ENCODE measurements at places on chromosomes 4 and X.

DNA sequence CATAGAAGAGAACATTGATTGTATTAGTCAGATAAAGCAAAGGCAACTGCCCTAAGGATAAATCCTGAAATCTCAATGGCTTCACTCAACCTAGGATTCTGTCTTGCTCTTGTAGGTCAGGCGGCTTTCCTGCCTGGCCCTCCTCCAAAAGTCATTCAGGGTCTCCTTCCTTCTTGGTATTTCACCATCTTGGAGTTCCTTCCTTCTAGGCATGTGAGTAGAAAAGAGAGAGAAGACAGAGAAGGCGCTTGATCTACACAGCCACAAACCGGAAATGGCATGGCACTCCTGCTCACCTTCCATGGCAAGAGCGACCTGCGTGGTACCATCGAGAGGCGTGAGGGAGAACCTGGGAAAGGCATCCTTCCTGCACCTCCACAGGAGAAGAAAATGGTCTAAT is 45.3 kb upstream of the HELT start:
- no peak for DNase-seq

DNA sequence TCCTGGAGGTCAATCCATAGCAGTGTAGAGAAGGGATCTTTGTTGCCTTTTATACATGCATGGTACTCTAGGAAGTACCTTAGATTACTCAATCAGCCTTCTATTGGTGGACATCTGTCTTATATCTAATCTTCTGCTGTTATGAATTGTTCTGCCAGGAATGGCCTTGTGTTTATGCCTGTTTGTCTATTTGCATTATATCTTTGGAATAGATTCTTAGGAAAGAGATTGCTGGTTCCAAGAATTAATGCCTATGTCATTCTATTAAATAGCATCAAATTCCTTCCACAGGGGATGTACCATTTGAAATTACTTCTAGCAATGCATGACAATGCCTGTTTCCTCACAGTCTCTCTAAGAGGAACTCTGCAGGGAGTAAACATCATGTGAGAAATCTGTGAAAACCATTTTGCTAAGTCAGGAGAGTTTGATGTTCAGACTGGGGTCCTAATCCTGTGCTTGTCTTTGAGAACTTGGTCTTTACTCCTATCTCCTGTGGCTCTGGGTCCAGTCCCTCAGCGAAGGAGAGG is 42.5 kb downstream of the BEX3 start:
- no peak for DNase-seq

DNA sequence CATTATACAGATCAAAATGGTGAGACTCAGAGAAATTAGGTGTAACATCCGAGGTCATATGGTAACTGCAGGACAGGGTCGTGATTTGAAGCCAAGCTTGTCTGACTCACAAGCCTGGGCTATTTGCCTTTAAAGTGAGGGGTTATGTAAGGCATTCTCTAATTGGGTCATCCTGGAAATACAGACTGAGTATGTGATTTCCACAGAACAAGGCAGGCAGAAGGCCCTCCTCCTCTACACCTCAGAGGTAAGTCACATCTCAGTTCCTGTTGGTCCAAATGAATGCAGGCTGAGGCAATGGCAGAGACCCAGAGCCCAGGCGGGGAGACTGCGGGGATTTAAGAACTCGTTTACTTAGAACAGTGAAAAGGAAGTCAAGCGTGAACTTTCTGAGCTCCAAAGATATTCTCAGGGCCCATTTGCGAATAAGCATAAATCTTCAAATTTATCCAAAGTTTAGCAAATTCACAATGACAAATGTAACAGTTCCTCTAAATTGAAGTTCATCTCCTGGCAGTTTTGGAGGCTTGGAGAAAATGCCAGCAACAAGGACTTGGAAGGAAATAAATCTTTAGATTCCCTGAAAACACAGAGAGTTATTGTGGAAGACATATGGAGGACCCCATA is 153.3 kb downstream of the LDB2 start:
- no peak for DNase-seq

GRCh38 chr4:304969-305680 is at the start of gene ZNF732:
Gene ZNF732, minus strand, starts transcription at chr4:305474. Its CDS starts 164 bp downstream, at chr4:305310.
- DNase-seq: no peak

- no peak for DNase-seq
Observed at GRCh38 chr4:139863531-139863930, 197.9 kb downstream of the MGST2 start.

DNA sequence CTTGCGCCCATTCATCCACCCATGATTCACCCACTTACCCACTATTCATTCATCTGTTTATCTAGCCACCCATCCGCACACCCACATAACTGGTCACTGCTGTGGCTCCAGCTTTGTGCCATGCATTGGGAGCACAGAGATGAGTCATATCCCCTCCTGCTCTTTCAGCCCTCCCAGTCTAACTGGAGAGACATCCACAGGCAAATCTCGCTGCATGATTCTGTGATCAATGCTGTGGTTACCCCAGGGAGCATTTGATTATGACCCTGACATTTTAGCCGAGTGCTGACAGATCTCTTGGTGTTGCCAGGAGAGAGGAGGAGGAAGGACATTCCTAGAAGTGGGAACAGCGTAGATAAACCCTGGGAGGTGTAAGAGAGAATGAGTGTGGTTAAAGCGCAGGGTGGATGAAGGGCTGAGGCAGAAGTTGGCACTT is 10.4 kb upstream of the PORCN start:
- no peak for DNase-seq

GRCh38 chrX:65976161-65976560 is 63.7 kb downstream of the VSIG4 start:
- no peak for DNase-seq

DNA sequence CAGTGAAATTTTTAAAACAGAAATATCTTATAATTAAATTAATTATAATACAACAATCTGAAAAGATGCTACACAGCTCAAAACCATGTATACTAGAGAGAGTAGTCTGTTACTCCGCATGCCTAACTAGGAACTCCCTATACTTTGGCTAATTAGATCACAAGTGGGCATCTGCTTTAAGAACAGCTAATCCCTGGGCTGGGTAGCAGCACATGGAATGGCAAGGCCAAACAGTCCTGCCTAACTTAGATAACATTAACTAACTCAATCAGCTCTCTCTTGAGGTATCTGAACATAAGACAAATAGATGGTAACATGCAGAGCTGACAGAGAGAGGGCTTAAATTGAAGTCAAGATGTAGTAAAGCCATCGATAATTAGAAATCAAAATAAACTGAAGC is 9.9 kb downstream of the CHIC2 start:
- DNase-seq: no peak

DNA sequence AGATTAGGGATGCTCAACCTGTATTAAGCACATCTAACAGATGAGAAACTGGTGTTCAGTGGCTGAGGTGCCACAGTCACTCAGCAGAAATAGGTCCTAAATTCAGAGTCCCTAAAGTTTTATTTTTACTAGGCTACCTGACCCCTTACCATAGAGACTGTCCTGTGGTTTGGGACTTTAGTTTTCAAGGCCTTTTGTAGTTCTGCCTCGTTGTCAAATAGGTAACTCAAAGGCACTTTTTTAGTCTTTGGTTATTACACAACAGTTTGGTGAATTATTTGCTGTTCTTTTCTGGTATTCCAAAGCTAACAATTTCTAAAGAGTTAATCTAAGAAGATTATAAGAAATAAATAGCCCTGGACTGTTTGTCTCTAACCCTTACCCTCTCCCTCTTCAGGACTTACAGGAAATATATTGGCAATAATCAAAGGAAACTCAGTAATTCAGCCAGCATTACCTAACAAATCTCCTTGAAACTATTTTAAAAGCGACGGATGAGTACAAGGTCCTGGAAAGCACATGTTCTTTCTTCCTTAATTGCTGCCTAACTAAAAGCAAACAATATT is 12.8 kb upstream of the SERTM2 start:
- no peak for DNase-seq

GRCh38 chr4:89177807-89178206 is 66.5 kb downstream of the TIGD2 start:
- DNase-seq: no peak

- no peak for DNase-seq
Observed at GRCh38 chr4:155667568-155668511, 1.2 kb downstream of the GUCY1A1 start.

GRCh38 chr4:139898293-139898692 is 232.7 kb downstream of the MGST2 start:
- no peak for DNase-seq

DNA sequence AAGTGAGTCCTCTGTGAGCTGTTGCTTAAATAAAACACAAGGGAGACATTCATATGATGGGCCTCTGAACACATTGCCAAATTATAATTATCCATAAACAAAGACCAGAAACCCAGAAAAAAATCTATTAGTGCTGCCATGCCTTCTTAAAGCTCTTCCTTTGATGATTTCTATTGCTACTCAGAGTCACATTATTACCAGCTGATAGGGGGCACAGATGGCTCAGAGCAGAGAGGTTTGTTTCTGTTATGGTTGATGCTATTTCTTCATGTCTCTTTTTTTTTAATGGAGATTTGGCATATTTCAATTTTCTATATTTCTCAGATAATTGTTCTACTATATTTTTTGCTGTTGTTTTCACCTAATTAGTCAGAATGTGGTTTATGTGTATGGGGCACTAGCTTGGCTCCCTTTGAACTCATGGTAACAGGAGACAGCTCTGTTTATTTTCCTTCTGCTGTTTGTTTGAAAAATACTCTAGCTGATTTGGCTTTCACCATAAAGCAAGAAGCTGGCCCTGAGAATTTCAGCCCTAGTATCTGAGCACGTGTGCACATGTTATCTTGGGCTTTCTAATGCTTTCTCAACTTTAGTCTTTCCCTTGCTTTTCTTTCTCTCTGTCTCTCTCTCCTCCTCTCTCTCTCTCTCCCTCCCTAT is 568.8 kb downstream of the PPARGC1A start:
- no peak for DNase-seq

- no peak for DNase-seq
Observed at GRCh38 chrX:4850312-4850711, 1136.9 kb upstream of the PRKX start.

- DNase-seq: no peak
Observed at GRCh38 chr4:126247409-126247808, 932.7 kb downstream of the FAT4 start.

DNA sequence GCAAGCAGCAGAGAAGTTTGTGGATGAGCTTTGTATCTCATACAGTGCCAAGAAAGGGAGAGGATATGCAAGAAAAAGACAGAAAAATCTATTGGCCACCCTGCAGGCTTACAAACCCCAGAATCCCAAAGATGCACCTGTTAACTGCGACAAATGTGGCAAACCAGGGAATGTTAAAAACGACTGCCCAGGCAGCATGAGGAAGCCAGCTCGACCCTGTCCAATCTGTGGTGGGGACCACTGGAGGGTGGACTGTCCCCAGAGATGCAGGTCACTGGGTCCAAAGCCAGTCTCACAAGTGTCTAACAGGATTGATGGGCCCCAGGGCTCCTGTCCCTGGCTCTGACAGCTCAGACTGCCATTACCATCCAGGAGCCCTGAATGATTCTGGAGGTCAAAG is 12.9 kb upstream of the COL25A1 start:
- DNase-seq: no peak

DNA sequence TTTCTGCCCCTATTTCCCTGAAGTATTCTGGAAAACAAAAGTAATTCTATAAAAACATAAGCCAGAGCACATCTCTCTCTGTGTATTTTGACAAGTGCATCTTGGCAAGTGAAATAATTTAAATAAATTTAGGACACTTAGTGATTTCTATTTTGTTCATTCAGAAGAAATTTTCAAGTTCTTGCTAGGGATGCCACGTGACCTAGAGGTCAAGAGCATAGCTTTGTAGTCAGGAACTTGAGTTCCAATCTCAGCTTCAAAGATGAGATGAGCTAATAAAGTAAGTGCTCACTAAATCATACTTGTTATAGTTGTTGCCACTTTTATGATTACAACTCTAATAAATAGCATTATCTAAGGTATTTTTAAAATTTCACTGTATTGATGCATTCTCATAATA is 13.8 kb downstream of the KDR start:
- DNase-seq: no peak

DNA sequence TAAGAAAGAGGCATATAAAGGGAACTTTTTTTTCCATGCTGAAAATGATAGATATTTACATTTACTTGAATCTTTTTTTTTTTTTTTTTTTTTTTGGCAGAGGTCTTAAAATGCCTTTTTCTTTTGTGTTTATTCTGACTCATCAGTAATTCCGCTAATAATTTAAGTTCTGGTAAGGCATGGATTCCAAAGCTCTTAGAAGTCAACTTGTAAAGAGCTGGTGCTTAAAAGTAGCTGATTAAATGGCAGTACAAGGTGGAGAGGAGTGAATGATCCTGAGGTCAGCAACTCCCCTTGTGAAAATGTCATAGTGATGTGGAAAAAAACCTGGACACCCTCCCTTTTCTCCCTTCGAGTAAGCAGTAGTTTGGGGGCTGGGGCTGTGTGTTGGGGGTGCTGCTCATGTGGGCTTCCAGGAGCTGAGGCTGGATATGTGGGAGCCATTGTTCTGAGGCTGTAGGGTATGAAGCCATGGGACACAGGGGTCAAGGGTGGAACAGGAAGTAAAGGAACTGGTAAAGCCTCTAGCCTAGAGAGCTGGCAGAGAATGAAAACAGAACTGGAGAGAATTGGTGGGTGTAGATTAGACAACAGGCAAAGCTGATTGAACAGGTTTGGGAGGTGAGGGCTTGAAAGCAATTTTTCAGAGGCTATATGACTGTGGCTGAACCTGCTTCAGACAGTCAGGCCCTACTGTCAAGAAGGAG is 41.0 kb upstream of the PITX2 start:
- DNase-seq: no peak

GRCh38 chr4:93700571-93700970 is 128.0 kb upstream of the ATOH1 start:
- DNase-seq: no peak

GRCh38 chr4:184815046-184815877 is 10.5 kb downstream of the ACSL1 start:
- DNase-seq: no peak

DNA sequence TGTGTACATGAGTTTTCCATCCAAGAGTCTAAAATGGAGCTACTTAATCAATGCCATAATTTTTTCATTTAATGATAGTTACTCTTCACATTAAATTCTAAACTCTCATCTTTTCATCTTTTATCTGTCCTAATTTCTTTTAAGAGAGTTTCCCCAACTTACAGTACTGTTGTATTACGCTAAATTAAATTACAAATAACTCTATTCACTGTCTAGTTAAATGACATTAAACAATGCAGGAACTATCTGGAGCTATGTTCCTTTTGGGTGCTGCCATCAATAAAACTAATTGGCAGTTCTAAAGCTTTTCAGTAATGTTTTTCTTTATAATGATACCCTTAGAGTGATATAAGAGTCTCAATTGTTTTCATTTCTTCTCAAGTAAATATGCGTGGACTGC is 227.6 kb downstream of the ANKRD50 start:
- DNase-seq: no peak

GRCh38 chr4:151629097-151629783 is 131.6 kb downstream of the GATB start:
- DNase-seq: no peak
